NAMALWA (cell line): ENCODE measurements at places on chromosomes 12 and 14.

GRCh38 chr12:76055393-76055792 is 23.8 kb upstream of the PHLDA1 start:
- no peak for DNase-seq

DNA sequence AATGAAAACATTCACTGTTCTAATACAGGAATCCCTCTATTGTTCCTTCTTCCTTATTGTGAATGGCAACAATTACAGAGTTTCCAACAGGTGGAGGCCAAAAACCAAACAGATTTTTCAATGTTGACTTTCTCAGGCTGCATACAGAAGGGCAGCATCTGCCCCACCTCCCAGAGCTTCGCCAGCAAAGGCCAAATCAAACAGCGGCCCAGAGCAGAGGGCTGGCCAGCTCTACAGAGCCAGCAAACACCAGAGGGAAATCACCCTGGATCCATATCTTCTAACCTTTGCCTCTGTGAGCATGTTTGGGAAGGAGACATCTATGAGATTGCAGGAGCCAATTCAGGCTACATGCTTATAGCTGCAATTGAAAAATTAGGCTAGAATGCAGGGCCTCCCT is 4.4 kb upstream of the CRACR2A start:
- no peak for DNase-seq

GRCh38 chr12:14589169-14590004 is 21.7 kb upstream of the PLBD1 start:
- no peak for DNase-seq

- no peak for DNase-seq
These were observed 10.6 kb downstream of the PAPOLA start for GRCh38 chr14:96512602-96513397.

GRCh38 chr14:34297786-34298520 is 164.1 kb downstream of the SPTSSA start:
- DNase-seq, result no peak
